ENCODE measurements at places on chromosomes 3 and 15. TPM values are rescaled to one million over a fixed set of nuclear protein-coding genes. Genes with fewer than 3 reads are reported as not detected.

- H3K4me1 ChIP-seq = peaks cover 2% of the 10 kb centered on the region
- H3K36me3 ChIP-seq = peaks cover 5% of the 10 kb centered on the region
- H3K27ac ChIP-seq = no peak overlapping the region
Measured at GRCh38 chr3:113111011-113111707, 100.2 kb upstream of the BOC start.

DNA sequence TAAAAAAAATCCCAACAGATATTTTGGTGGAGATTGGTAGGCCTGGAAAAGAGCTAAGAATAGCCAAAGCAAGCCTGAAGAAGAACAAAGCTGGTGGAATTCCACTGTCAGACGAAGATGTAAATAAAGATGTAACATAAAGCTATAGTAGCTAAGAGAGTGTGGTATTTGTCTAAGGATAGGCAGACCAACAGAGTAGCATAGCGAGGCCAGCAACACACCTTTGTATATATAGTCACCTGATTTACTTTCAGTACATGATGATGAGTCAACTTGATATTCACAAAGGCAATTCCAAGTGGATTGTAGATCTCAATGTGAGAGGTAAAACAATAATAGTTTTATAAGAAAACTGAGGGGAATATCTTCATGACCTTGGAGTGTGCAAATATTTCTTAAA lies 53.6 kb upstream of the SYN2 start:
- H3K4me1 ChIP-seq = no peaks in the 10 kb centered on the region
- DNase-seq = no peak
- no peak overlapping the region for H3K4me3 ChIP-seq

DNA sequence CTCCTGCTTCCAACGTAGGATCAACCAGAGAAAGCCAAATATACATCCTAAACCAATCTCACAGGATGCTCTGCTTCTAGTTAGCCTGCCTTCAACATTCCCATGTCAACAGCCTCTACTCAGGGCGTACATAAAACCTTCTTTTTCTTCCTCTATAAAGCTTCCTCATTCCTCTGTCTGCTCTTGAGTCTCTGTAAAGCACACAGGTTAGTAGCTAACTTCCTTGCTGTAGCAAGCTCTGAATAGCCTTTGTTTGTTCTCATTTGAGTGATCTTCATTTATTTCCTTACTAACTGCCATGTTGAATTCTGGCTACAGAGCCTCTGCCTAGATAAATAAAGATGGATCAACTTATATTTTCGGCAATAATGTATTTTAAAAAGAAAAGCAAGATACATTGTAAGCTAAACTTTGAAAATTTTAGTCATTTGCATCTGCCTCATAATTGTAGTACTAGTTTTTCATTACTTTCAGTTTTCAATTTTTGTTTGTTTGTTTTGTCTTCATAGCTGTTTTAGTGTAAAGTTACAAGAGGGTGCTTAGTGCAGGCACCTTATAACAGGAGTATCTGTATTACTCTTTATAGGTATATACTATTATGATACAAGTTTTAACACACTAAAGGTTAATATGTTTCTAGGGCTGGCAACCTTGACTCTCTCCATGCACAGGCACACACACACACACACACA lies 498.2 kb downstream of the PYDC2 start:
- no peak overlapping the region for H3K27ac ChIP-seq
- H3K27me3 ChIP-seq = no peaks in the 10 kb centered on the region
- H3K36me3 ChIP-seq = no peaks in the 10 kb centered on the region
- DNase-seq = no peak
- no peaks in the 10 kb centered on the region for H3K4me1 ChIP-seq

DNA sequence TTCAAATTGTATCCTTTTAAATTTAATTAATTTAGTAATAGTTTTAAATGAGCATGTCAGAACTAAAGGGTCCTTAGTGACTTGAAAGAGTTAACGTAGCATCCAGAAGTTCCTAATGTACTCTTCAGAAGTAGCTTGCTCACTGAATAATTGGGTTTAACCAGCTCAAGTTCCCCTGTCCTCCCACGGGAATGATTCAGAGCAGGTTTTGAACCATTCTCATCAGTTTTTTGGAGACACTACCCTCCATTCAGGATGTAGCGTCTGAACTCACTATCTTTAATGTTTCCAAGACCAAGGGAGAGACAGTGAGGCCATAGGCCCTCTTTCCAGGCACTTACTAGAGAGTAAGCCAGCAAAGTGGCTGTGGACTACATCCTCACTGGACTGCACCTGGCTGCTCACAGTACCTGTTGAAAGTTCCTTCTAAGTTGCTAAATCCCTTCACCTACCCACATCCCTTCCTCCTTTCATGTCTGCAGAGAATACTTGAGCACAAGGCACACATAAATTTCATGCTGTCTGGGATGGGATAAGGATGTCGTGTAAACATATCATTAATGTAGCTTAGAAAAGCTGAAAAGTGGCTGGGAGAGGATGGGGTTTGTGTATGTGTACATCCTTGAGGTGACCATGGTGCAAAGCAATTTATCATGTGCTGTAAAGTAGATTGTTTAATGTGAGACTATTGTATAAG lies 146.3 kb downstream of the PLCL2 start:
- H3K27me3 ChIP-seq = no peaks in the 10 kb centered on the region
- H3K36me3 ChIP-seq = peaks cover 8% of the 10 kb centered on the region
- H3K4me3 ChIP-seq = no peak overlapping the region
- H3K4me1 ChIP-seq = peaks cover 64% of the 10 kb centered on the region
- no peak overlapping the region for H3K27ac ChIP-seq

GRCh38 chr15:36884936-36885635 lies 215.3 kb downstream of the MEIS2 start:
- no peak overlapping the region for H3K4me3 ChIP-seq
- H3K4me1 ChIP-seq = peaks cover 14% of the 10 kb centered on the region
- peaks cover 97% of the 10 kb centered on the region for H3K27me3 ChIP-seq
- no peak overlapping the region for H3K27ac ChIP-seq
- DNase-seq = no peak

The RTP3 gene
- not detected for total RNA-seq

DNA sequence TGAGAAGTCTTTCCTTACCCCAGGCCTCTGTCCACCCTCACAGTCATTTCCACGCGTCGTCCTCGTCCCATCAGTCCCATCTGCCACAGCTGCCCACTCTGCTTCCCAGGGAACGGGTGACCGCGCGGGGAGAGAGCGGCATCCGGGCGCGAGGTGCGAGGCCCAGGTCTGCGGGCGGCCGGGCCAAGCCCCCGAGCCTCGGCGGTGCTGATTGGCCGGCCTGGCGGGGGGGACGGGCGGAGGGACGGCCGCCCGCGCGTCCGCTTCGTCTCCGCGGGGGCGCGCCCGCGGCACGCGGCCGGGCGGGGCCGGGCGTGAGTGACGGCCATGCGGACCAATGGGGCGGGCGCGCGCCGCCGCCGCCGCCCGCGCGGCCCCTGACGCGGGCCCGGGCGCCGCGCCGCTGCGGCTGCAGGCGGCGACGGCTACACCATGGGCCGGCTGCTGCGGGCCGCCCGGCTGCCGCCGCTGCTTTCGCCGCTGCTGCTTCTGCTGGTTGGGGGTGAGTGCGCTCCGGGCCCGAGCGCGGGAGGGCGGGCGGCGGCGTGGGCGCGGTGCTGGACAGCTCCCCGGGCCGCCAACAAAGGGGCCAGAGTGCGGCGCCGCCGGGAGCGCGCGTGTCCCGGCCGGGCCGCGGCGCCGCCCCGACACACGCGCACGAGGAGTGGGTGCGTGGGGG lies at the start of gene PODXL2:
Gene PODXL2 (plus strand): TSS at position 398 of the 679 bp plus-strand sequence. CDS start 35 bp downstream, at position 433.
- H3K27ac ChIP-seq = peak within 1 kb of the TSS; percentile 13
- peak within 1 kb of the TSS; percentile 68 for H3K4me3 ChIP-seq
- DNase-seq = peak; percentile 46
- H3K4me1 ChIP-seq = peaks cover 27% of the 10 kb centered on the region
- no peaks in the 10 kb centered on the region for H3K36me3 ChIP-seq

DNA sequence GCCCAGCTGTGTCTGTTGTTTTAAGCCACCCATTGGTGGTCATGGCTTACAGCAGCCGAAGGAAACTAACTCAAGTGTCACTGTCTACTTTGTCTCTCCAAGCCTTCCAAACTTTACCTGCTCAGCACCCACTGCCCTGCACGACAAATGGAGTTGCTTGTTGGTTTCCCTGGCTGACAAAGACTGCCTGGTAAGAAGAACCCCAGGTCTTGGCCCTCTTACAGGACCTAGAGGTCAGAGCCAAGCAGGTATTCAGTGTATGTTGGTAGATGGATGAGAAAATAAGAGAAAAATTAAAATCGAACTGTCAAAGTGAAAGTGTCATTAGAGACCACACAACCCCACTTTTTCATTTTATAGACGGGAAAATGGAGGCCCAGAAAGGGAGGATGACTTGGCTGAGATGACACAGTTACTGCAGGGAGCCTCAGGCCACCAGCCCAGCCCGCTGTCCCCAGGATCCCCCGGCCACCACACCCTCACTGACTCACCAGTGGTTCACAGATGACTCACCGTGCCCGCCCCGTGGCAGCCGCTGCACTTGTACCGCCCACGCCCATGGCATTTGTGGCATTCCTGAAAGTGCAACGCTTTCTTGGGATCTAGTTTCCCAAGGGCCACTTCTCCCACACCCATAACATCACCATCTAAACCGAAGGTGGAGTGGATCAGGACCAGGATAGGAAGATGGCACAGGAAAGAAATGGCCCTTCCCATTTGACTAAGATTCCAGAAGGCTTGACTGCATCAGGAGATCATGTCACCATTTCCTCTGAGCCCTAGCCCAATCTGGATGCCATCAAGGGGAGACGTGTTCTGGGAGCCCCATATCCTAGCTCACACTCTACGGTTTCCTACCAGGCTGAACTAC lies 15.2 kb downstream of the SSUH2 start:
- H3K27me3 ChIP-seq = peaks cover 5% of the 10 kb centered on the region
- no peak overlapping the region for H3K4me3 ChIP-seq
- DNase-seq = peak; percentile 56
- H3K27ac ChIP-seq = no peak overlapping the region

Data from activated naive CD8-positive, alpha-beta T cell treated with anti-CD3 and anti-CD28 coated beads for 36 hours (primary cell).